T-helper 22 cell (primary cell): ENCODE measurements at places on chromosomes 11 and 22.

DNA sequence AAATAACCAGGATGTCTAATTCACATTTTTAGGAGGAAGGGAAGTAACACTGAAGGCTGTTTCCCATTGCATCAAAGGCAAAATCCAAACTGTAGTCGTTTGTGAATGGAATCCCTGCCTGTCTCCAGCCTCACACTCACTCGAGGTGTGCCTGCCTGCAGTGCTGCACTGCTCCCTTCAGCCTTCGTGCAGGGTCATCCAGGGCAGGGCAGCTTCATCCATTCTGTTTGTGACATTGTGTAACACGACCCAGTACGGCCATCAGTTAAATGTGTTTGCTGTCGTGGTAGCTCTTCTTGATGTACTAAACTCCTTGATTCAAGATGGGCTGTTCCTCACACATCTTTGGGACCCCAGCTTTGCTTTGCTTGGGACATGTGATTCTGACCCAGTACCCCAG, 34.3 kb downstream of the LDLRAD3 start:
- DNase-seq: no peak

- DNase-seq: no peak
Measured at GRCh38 chr22:23833017-23833751, 5.6 kb downstream of the DERL3 start.

GRCh38 chr11:13837286-13837685, 125.2 kb upstream of the SPON1 start:
- DNase-seq: no peak

DNA sequence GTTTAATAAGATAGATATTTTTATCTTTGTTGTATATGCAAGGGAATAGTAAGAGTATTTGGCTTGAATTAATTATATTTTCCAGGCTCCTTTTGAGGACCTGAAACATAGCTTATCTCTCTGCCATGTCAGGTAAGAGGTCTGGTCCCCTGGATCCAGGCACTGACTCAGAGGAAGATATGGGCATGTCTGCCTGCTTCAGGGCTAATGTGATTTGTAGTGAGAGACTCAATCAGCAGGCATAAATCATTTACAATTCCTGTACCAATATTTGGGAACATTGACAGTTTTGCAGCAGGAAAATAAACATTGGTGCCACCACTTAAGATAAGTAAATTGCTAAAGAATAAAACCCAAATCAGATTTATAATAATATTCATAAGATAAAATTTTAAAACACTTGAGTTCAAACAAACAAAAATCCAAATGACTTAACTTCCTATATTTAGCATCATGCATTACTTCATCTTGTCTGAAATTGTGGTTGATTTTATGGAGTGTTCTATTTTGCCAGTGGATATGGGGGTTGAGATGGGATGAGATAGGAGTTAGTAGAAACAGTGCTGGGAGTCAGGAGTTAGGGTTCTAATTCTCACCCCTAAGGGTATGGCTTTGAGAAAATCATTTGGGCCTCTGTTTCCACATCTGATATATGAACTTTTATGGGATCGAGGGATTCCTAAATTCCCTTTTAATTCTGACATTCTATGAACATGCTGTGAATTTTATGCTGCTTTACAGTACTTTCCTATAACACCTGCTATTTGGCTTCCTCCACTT, 5.1 kb upstream of the CALCA start:
- no peak for DNase-seq

GRCh38 chr11:207863-208180, 314 bp downstream of the RIC8A start:
- DNase-seq: no peak

DNA sequence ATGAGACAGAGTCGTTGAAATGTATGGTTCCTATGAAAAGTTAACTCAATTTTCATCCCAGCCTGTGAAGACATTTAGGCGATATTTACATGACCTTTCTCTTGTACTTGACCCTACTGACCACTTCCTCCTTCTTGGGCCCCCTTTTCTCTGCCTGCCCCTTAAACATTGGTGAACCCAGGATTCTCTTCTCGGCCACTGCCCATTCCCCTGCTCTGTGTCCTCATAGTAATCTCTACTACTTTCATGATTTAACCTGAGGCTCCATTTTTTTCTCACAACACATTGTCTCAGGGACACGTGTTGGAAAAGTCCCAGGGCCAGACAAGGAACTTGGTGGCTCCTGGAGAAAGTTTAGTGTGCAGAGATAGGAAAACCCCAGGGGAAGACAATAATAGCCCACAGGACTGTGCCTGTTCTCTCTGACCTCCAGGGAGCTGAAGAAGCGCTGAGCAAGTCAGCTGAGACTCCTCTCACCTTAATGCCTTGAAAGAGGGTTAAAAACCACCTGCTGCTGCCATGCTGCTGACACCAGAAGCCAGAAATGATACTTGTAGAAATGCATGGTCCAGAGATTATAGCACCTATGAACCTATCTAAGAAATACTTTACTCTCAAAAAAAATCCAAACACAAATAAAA, 42.5 kb upstream of the SPATA19 start:
- DNase-seq: no peak

DNA sequence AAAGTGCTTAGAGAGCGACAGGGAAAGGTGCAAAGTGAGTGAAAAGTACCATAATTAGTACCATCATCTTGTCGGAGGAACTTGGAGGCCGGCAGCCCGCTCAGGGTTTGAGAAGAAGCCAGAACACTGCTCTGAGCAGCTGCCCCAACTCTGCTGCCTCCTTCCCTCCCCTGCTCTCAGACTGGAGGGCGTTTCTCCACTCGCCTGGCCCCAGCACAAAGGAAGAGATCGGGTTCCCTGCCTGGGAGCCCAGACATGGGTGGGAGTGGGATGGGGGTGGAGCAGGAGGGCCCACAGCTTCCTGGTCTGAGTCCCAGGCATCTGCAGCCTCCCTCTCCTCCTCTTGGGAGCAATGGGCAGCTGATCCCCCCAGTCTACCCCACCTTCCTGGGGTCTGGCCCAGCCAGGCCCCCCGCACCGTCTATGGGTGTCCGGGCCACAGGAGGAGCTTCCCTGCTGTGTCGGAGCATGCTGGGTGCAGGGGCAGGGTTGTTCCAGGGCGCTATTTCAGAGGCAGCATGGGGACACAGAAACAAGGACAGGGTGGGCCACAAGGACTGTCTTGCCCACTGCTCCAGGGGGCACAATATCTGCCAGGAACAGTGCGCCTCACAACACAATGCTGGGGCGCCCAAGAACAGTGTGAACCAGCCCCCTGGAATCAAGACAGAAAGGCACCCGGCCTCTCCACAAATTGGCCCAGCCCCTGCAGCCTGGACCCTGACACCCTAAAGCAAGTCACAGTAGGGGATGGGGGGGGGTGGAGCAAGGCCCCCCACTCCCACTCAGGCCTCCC, 4.8 kb downstream of the LIF start:
- DNase-seq: no peak

DNA sequence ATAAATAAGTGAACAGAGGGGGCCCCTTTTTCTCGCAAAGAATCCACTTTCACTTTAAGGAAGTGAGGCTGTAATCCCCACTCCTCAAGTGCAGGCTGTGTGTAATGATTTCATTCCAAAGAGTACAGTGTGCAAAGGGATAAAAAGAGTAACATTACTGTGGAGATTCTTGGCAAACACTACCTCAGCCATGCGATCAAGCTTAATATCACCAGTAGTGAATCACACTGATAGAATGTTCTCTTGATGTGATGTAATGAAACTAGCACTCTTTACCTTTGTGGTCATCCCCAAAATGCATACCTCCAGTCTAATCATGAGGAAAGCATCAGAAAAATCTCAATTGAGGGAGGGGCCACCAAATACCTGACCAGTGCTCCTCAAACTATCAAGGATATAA, 246.1 kb upstream of the CHORDC1 start:
- DNase-seq: no peak

DNA sequence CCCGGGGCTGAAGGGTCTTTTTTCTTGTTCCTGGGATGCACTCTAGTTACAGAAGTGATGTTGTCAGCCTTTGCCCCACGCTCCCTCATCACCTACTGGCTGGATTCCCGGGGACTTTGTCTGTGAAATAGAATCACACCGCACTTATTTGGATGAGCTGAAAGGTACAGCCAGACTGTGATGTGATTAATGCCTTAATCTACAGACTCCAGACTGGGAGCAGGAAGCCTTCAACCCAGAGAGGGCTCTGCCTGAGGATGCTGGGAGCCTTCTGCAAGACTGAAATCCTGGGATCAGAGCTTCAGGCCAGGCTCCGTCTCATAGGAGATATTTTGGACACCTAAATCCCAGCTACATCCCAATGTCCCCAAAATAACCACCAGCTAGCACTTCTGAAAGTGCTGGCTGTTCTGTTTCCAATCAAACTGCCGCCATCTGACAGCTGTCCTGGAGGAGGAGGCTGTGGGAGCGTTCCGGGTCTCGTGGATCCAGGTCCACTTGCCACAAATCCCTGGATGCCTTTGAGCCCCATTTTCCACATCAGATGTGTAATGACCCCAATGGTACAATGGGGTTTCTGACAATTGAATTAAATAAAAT, 688.5 kb downstream of the TBC1D22A start:
- DNase-seq: no peak

GRCh38 chr11:24754406-24754805, 257.6 kb downstream of the LUZP2 start:
- no peak for DNase-seq

DNA sequence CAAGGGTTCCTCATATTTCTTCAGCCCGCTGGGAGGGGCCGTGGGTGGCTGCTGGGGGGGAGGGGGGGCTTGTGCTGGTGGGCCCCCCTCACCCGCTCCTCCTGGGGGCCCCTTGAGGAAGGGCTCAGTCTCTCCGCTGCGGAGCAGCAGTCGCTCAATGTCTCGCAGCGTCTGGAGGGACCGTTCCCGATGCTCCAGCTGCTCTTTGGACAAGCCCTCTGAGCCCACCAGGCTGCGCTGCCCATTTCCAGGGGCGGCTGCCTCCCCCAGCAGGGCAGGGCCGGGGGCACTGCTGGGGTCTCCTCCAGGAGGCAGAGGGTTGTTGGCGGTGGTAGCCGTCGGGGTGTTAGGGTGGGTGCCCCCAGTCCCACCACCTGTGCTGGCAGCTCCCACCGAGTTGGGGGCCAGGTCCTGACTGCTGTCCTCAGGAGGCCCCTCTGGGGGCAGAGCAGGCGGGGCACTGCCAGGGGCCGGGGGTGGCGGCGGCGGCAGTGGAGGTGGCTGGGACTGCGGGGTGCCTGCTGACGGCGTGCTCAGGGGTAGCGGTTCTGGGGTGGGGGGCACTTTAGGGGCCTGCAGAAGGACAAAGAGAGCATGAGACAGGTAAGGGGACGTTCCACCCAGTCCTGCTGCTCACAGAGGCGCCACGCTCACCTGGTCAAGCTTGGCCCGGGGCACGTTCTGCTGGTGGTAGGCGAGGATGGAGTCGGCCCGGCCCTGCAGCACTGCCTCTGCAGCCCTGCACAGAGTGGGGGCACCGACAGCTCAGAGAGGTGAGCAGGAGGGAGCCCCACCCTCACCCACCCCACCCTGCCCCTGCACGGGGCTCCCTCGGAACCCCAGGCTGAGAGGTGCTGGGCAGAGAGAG, 18.9 kb downstream of the CXCR5 start:
- no peak for DNase-seq

- DNase-seq: no peak
Measured at GRCh38 chr11:76975513-76975912, 58.7 kb upstream of the B3GNT6 start.

- DNase-seq: no peak
Measured at GRCh38 chr22:37514526-37515051, 4.6 kb downstream of the CARD10 start.

GRCh38 chr11:76686261-76687079, 15.9 kb upstream of the LRRC32 start:
- no peak for DNase-seq

DNA sequence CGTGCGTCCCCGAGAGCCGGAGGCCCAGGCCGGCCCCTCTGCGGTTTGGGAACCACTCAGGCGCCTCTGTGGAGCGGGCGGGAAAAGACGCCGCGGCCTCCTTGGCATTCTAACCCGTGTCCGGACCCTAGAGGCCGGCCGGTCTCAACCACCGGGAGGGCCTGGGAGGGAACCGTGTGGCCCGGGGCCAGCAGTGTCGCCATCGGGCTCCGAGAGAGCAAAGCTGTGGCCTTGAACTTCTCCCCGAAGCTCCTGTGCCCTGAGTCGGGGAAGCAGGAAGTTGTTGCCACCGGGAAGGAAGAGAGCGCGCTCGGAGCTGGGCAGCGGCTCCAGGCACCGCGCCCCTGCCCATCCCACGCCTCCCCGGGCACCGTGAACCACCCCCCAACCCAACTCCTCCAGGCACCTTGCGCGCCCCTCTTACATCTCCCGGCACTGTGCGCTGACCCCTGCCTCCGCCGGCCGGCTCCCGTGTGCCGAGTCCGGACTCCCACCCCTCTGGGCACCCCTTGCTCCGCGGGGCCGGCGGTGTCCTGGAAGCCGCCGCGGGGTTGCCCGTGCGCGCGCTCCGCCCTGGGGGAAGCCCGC, 80.0 kb upstream of the PPARA start:
- DNase-seq: no peak

DNA sequence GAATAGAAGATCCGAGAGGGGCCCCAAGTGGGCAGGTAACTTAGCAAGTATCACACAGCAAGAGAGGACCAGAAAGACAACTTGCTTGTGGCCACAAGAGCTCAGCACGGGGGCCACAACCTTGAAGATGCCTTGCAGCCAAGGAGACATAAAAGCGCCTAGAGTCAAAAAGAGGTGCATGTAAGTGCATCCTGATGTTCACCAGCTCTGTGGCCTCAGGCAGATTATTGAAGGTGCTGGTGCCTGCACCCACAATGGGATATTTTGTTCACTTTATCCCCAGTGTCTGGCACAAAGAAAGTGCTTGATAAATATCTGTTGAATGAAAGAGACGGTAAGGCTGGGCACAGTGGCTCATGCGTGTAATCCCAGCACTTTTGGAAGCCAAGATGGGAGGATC, 106.0 kb upstream of the ASPHD2 start:
- no peak for DNase-seq

DNA sequence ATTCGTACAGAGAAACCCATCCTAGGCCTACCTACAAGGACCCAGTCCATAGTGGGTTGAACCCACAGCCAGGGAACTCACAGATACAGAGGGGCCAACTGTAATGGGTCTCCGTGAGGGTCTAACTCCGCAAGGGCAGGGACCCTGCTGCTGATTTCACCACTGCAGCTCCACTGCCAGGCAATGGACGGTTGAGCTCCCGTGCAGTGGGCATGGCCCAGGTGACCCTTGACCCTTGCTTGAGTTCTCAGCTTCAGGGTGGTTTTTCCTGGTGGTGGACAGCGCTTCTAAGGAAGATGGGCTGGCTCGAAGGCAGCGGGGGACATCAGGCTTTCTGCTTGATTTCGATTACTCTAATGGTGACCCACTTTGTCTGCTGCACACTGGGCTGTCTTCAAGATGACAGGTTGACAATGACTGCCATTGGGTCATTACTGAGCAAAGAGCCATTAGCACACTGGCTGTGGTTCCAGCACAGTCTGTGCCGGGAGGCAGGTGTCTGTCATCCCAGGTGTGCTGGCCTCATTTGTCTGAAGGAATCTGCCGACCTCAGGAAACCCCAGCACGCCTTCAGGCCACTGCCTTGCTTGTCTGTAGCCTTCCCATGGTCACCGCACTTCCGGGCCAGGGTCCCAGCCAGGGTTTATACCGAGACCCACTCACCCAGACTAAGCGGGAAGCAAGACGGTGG, 3.7 kb upstream of the GAL start:
- no peak for DNase-seq
